ENCODE measurements at places on chromosomes 16 and 17. TPM values are rescaled to one million over a fixed set of nuclear protein-coding genes. Genes with fewer than 3 reads are reported as not detected.

The CYB5B gene
- total RNA-seq = 183 TPM

The KCTD19 gene
- total RNA-seq = 1.1 TPM

DNA sequence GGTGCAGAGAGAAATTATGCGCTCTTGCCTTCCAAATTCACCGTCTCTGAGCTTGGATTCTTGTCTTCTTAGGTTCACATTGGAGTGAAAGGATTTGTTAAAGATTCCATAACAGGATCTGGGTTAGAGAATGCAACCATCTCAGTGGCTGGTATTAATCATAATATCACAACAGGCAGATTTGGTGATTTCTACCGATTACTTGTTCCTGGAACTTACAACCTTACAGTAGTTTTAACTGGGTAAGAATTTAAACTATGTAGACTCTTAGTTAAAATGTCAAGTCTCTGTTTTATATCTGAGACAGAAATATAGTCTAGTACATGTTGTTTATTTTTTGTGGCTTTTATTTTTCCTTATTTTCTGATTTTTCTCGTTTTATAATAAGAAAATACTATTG, 42.9 kb downstream of the CPD start:
- no peaks in the 10 kb centered on the region for H3K27me3 ChIP-seq
- no peak overlapping the region for H3K27ac ChIP-seq
- DNase-seq = no peak
- no peaks in the 10 kb centered on the region for H3K4me1 ChIP-seq

DNA sequence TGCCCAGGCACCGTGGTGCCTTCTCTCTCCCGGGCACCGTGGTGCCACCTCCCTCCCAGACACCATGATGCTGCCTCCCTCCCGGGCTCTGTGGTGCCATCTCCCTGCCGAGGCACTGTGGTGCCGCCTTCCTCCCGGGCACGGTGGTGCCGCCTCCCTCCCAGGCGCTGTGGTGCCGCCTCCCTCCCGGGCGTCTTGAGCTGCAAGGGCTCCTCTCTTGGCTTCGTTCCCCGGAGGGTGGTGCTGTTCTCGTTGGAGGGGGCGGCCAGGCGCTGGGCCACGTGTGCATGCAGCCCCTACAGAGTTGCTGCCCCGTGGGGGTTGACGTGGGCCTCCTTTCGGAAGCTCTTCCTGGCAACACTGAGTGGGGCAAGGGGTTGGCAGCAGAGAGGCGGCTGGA, 8.2 kb downstream of the CENPX start:
- no peak overlapping the region for H3K27ac ChIP-seq
- DNase-seq = no peak
- H3K27me3 ChIP-seq = no peaks in the 10 kb centered on the region
- peaks cover 7% of the 10 kb centered on the region for H3K36me3 ChIP-seq
- H3K4me1 ChIP-seq = peaks cover 4% of the 10 kb centered on the region
- H3K4me3 ChIP-seq = no peak overlapping the region

DNA sequence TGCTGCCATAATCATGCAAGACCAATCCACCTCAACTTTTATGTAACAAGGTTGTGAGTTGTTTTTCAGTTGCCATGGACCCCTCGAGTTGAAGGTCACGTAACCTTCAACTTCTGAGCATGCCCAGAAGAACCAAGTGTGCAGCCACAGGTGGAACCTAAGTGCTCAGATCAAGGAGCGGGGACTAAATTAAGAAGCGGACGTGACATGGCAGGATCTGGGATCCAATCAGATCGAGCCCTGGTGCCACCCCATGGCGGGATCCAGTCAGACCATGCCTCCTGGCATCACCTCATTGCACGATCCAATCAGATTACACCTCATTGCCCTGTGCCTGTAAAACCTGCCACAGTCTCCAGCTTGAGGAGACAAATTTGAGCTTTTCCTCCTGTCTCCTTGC, 204.5 kb upstream of the CDH5 start:
- no peak overlapping the region for H3K4me3 ChIP-seq
- no peak for DNase-seq
- H3K27ac ChIP-seq = no peak overlapping the region
- H3K36me3 ChIP-seq = no peaks in the 10 kb centered on the region
- H3K27me3 ChIP-seq = no peaks in the 10 kb centered on the region
- no peaks in the 10 kb centered on the region for H3K4me1 ChIP-seq

DNA sequence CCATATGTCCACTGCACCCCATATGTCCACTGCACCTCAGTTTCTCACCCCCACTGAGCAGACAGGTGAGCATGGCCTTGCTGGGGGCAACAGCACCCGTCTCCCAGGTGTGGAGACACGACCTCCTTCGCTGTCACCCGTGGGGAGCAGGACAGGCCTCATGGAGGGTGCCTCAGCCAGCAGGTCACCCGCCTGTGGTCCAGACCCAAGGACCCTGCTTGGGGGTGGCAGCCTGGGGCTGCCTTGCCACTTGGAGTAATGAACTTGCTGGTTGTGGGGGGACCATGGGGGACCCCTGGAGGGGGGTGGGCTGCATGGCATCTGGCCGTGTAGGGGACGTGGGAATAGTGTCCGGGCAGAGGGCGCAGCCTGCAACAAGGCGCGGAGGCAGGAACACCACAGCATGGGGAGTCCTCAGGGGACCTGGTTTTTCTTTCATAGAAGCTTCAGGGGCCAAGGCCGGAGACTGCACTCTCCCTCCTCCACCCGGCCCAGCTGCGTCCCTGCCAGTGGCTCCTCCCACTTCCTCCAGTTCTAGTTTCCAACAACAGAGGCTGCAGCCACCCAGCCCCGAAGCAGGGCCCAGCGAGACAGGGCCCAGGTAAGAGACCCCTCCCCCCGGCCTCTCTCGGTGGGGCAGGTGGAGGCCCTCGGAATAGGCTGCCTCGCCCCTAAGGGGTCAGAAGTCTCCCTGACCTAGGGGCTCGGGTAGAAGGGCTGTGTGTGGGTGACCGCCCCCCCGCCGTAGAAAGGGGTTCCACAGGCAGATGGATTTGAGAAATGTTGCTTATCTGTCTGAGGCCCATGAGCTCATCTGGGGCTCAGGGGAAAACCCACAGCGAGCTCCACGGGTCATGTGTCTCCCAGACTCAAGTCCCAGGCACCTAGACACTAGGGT, at the start of gene NHLRC4:
NHLRC4 (plus strand) TSS at position 531 of the 898 bp plus-strand sequence. CDS start 1,043 bp downstream, outside the sequence.
- peaks cover 3% of the 10 kb centered on the region for H3K27me3 ChIP-seq
- peak; percentile 82 for DNase-seq
- H3K27ac ChIP-seq = peak within 1 kb of the TSS; percentile 78

GRCh38 chr17:40243761-40244160, 24.7 kb downstream of the WIPF2 start:
- peaks cover 5% of the 10 kb centered on the region for H3K36me3 ChIP-seq
- no peak overlapping the region for H3K4me3 ChIP-seq
- DNase-seq = no peak
